Posterior vena cava (tissue), 2 donors: ENCODE measurements at places on chromosomes 5 and 9. TPM values are rescaled to one million over a fixed set of nuclear protein-coding genes. Genes with fewer than 3 reads are reported as not detected.

- no peak for DNase-seq
Observed at GRCh38 chr9:18268381-18268780, 205.6 kb upstream of the ADAMTSL1 start.

CCDC69 gene
- total RNA-seq: 72.4 TPM

DNA sequence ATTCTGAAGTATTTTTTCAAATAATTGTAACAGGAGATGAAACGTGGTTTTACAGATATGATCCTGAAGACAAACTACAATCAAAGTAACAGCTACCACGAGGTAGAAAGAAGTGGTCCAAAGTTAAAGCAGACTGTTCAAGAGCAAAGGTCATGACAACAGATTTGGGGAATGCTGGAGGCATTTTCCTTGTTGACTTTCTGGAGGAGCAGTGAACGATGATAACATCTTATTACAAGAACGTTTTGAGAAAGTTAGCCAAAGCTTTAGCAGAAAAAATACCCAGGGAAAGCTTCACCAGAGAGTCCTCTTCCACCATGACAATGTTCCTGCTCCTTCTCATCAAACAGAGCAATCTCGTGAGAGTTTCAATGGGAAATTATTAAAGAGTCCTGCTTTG, 145.4 kb upstream of the NREP start:
- no peak for DNase-seq

GRCh38 chr5:95838001-95838520, 15.5 kb upstream of the GLRX start:
- DNase-seq: peak; percentile 41

- no peak for DNase-seq
Observed at GRCh38 chr5:74127381-74128320, 501.7 kb downstream of the ARHGEF28 start.

DNA sequence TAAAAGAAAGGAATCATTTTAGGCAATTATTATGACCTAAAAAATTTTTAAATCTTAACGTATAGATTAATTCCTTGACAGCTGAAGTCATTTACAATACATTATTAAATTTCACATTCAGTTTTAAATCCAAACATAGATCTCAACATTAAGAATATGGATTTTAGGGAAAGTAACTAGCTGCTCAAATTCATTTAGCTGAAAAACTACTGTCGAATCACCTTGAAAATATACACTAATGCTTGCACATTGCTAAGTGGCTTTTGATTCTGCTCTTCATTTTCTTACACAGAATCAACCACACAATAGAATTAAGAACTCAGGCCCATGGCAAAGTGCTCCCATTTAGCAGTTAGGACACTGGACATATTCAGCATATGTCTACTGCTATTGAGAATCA, 454.2 kb downstream of the RAB3C start:
- no peak for DNase-seq

MAP1B gene
- total RNA-seq: 437 TPM
